ENCODE measurements at places on chromosomes 7 and 10.

- DNase-seq = peak; percentile 96
Observed at GRCh38 chr7:55526770-55527169, 45.5 kb downstream of the VOPP1 start.

DNA sequence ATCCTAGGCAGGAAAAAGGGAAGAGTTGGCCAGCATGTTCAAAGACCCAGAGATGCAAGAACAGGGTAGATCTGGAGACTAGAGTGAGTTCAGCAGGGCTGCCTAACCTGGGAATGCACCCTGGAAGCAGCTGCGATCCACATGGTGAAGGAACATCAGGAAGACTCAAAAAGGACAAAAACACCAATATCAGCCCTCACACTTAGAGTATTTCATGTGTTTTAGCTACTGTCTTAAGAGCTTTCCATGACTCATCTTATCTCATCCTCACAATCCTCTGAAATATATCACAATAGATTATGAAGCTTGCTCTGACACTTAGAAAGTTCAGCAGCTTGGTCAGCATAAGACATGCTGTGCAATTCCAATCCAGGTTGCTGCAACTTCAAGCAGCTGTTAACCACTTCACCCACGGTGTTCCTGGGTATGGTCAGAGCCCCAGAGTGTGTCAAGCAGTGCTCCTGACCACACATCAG lies 380.9 kb downstream of the PARD3 start:
- DNase-seq = no peak

- DNase-seq = peak; percentile 57
Observed at GRCh38 chr7:130281260-130281659, 11.7 kb upstream of the CPA4 start.

GRCh38 chr10:48603421-48604038 lies 1.3 kb downstream of the ARHGAP22 start:
- DNase-seq = no peak

DNA sequence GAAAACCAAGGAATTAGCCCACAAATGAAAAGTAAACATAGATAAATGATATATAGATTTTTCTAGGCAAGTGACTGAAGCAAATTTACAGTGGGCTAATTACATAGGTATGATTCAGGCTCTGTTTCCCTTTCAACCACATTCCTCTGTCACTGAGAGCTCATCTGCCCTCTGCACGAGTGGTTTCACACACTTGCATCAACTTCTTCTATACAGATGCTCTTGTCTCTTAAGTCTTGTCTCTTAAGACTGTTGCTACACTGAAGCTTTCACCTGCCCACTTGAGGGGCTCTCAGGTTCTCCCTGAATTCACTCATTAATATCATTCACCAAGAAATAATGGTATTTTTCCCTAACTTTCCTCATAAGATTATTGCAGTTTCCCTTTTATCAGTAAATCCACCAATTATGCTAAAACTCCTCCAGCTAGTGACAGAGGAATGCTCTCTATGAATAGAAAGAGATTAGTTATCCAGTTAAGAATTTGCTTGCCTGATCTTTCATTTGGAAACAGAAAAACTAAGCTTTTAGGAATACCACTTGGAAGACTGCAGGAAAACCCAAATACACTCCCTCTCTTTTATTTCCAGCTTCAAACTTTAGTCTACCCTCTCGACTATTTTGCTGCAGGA lies 95.7 kb downstream of the ELAPOR2 start:
- DNase-seq = no peak

GRCh38 chr10:35412900-35413491 lies 76.7 kb downstream of the CCNY start:
- DNase-seq = no peak

DNA sequence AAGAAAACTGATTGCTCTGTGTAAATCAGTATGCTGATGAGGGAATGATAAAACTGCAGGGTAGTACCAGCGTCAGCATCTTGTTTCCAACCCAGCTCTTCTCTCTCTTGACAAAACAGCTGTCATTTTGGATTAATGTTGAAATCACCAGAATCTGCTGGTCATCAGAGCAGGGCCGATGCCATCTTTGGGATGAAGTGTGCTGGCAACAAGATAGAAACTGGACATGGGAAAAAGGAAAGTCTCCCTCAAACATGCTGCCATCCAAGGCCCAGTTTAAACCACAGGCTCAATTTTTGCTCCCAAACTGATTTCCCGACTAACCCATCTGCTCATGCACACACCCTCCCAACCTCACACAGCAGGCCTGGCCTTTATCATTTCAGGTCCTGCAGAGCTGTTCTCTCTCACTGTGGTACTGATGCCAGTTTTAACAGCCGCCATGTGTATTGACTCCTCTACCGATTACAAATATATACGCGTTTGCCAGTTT lies 285.2 kb downstream of the AUTS2 start:
- peak; percentile 86 for DNase-seq

DNA sequence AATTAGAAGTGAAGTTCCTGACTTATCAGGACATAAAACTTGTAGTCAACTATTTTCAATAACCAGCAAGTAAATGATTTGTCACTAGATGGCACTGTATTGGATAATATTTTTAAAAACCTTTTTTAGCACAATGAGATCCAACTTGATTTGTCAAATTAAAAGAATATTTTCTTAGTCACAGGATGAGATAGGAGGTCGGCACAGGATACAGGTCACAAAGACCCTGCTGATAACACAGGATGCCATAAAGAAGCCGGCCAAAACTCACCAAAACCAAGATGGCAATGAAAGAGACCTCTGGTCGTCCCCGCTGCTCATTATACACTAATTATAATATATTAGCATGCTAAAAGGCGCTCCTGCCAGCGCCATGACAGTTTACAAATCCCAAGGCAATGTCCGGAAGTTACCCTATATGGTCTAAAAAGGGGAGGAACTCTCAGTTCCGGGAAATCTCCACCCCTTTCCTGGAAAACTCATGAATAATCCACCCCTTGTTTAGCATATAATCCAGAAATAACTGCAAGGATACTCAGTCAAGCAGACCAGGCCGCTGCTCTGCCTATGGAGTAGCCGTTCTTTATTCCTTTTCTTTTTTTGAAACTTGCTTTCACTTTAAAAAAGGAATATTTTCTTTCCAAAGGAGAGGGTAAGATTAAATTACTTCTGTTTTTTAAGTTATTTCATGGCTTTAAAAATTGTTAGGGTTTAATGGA lies 255.7 kb upstream of the MKLN1 start:
- no peak for DNase-seq

GRCh38 chr7:143217806-143218205 lies 4.0 kb upstream of the TAS2R40 start:
- no peak for DNase-seq

- DNase-seq = peak; percentile 37
Observed at GRCh38 chr10:69910561-69910960, 108.9 kb downstream of the COL13A1 start.

DNA sequence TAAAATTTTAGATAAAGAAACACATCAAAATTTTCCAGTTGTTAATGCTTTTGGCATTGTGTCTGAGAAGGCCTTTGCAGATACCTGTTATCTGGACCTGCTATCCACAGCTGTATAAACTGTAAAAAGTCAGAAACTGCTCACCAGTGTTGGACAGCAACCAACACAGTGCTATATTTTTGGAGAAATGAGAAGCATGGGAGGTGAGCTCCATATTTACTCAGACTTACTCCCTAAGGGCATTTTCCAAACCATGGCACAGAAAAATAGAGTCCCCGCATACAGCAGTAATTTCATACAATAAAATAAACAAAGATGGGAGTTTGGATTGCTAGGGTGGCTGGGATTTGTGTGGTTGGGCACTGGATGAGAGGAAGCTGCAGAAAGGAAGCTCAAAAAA lies 136.3 kb upstream of the GLI3 start:
- DNase-seq = no peak

DNA sequence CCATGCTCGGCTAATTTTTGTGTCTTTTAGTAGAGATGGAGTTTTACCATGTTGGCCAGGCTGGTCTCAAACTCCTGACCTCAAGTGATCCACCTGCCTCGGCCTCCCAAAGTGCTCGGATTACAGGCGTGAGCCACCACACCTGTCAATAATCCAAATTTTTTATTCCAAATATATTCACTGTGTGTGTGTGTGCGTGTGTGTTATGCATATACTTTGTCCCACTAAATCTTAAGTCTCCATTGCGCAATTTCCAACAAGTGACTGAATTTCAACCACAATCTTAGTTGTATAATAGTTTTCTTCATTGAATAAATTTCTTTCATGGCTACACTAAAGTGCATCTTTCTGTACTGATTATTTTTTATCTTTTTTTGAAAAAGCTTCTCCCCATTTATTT lies 2.7 kb downstream of the KRIT1 start:
- DNase-seq = no peak

DNA sequence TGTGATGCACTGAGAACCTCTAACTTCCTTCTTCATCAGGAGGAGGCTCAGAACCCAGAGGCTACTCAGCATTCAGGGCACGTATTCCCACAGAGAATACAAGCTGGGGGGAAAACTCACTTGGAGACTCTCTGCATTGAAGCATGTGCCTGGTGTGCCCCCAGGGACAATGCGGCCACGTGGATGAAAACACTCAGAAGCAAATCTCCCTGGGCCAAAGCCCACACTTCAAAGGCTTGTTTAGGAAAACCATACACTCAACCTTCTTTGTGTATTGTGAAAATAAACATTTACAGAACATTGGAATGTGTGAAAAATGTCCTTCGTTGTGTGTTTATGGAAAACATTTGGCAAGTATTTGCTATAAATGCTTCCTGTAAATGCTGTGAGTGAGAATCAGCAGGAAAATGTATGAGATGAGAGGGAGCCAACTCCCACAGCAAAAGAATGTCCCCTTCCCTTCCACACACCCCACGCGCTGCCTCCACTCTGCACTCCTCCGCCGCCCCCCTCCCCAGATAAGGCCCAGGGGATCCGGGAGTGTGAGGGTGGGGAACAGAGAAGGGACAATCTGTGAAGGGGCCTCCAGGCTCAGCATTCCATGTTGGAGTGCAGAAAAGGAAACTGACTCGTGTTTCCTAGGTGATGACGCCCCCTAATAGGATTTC lies 339.5 kb downstream of the ELMO1 start:
- DNase-seq = peak; percentile 38

- DNase-seq = no peak
Observed at GRCh38 chr10:118633786-118634185, 38.3 kb upstream of the PRLHR start.

GRCh38 chr10:59894114-59894513 lies 12.2 kb downstream of the CCDC6 start:
- no peak for DNase-seq

- DNase-seq = no peak
Observed at GRCh38 chr10:121578298-121578697, 19.9 kb downstream of the FGFR2 start.

- no peak for DNase-seq
Observed at GRCh38 chr7:130322615-130323014, 22.0 kb upstream of the CPA5 start.

DNA sequence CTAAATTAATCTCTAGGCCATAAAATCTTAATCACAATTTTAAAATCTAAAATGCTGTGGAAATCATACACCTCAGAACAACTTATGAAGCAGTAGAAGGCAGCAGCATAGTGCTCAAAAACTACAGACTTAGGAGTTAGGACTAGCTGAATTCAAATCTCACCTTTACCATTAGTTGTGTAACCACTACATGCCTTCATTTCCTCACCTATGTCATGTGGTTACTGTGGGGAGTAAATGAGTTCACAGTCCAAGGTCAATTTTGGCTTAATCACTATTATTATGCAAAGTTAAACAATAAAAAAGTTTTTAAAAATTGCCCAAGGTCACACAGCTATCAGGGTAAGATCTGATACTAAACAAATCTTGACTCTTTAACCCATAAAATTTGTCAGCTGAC lies 37.0 kb downstream of the SNX13 start:
- DNase-seq = no peak

DNA sequence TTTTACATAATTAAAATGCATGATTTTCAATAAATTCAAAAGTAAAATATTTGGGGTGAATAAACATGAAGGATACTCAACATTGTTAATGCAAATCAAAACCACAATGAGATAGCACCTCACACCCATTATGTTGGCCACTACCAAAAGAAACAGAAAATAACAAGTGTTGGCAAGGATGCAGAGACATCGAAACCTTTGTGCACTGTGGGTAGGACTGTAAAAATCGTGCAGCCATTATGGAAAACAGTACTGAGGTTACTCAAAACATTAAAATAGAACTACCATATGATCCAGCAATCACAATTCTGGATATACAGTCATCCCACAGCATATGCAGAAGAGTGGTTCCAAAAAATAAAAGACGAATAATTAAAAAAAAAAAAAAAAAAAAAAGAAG lies 13.1 kb downstream of the EZH2 start:
- DNase-seq = no peak

DNA sequence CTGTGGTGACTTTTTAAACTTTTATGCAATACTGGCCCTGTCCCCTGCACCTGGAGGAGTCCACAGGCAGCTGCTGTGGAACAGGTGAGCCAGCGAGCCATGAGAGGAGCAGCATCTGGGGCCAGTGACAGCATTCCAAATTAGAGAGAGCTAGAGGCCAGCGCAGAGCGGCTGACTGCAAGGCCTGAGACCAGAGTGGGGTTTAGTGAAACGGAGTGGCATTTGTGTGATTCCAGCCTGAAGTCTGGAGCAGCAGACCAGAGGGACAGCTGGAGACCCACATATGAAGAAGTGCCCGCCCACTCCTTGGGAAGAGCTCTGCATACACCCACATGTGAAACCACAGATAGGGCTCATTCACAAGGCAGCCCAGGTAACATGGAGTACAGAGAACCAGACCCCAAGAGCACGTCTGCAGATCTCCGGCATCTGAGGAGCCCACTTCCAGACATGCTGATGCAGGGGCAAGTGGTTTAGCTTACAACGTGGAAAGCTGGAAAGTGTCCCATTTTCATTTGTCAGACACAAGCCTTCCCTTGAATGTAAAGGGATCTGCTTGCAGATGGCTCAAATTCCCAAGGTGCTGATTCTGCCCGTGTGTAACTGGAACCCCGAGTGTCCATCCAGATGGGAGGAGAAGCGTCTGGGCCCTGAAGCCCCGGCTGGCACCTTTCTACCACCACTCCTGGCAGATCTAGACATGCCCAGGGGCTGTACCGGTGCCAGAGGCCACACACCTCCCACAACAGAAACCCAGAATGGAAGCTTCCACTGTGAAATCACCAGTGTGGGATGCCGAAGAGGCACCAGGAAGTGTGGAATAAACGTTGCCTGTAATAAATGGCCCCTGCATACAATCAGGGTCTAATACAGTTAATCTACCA lies 256.0 kb upstream of the TCERG1L start:
- DNase-seq = no peak

- no peak for DNase-seq
Observed at GRCh38 chr10:132133449-132134240, 53.1 kb upstream of the DPYSL4 start.

- DNase-seq = peak; percentile 56
Observed at GRCh38 chr7:130988443-130988842, 254.4 kb upstream of the KLF14 start.

GRCh38 chr7:83149466-83149865 lies 13.2 kb downstream of the PCLO start:
- no peak for DNase-seq

DNA sequence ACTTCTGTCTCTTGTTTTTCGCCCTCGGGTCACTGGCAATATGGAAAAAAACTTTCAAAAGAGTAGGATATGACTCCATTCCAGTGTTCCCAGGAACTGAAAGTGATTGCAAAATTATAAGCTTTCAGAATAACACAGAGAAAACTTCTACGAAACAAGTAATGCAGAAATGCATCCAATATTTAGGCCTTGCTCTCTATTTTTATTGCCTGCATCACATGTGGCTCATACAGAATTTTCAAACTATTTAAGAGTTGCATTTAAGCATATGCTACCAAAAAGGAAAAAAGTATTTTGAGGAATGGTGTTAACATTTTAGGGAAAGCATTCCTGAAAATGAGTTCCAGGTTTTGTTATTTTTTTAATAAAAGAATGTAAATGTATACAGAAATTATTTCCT lies 228.0 kb downstream of the CACNB2 start:
- DNase-seq = no peak

GRCh38 chr10:123380491-123381085 lies 226.4 kb downstream of the BUB3 start:
- peak; percentile 60 for DNase-seq

Data from eye (tissue), 1 donor.